ENCODE measurements at places on chromosomes 4 and X.

DNA sequence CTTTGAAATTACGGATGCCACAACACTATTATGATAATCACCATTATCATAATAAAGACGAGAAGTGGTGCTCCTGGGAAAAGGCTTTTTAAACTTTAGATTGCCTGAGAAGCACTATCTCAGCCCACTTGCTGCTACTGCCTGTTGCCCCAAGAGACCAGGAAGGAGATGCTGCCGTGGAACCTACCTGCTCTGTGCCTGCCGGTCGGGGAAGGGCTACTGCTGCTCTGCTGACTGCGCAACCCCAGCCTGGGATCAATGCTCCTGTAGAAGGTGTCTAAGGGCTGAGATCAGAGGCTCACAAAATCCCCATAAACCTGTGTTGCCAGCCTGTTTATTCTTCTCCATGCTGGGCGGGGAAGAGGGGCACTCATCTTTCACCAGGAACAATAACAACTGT is 145.3 kb upstream of the VCX3B start:
- DNase-seq = no peak

GRCh38 chr4:84474107-84474506 is 25.0 kb downstream of the NKX6-1 start:
- no peak for DNase-seq

GRCh38 chr4:68349279-68349648 is 626 bp downstream of the YTHDC1 start:
- DNase-seq = no peak

- DNase-seq = no peak
Measured at GRCh38 chr4:99841129-99841528, 24.5 kb downstream of the DAPP1 start.

DNA sequence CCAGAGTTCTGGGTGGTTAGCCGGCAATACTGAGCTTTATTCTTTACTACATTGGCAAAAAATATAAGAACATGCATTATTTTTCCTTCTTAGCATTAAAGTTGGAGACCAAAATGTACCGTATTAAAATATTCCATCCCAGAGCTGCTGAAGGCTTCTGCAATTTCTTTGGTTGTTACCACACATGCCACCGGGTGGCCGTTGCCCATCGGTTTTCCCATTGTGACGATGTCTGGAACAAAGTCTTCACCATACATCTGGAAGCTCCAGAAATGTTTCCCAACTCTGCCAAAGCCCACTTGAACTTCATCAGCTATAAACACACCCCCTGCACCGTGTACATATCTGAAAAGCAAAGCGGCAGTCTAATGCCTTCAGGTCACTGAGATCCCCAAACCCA is 13.7 kb downstream of the ETNPPL start:
- DNase-seq = no peak
